T1000 (cell line): ENCODE measurements at places on chromosomes 4 and X.

DNA sequence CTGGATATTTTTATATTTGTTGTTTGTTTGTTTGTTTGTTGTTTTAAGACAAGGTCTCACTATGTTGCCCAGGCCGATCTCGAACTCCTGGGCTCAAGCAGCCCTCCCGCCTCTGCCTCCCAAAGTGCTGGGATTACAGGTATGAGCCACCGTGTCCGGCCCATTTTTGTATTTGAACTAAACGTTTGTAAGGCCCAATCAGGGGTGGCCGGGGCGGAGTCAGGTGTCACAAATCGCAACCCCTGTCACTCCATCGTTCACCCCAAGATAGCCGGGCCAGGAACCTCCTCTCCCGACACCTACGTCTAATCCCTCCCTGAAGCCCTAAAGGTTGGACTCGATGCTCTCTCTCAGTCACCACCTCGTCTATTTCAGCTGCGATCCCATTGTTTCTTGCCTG is 722 bp upstream of the EFHC2 start:
- no peak for DNase-seq

GRCh38 chrX:150577174-150577573 is 8.8 kb downstream of the MTM1 start:
- DNase-seq, result no peak

- DNase-seq, result no peak
These were observed 576.5 kb upstream of the CPXCR1 start for GRCh38 chrX:88170553-88170952.

GRCh38 chr4:173404296-173404865 is 5.5 kb upstream of the SCRG1 start:
- no peak for DNase-seq

GRCh38 chrX:120468479-120468824 is 644 bp downstream of the LAMP2 start:
- DNase-seq, result no peak
